ENCODE measurements at places on chromosomes 3 and 15.

GRCh38 chr3:182138393-182138792 lies 426.7 kb downstream of the SOX2 start:
- no peak for DNase-seq

DNA sequence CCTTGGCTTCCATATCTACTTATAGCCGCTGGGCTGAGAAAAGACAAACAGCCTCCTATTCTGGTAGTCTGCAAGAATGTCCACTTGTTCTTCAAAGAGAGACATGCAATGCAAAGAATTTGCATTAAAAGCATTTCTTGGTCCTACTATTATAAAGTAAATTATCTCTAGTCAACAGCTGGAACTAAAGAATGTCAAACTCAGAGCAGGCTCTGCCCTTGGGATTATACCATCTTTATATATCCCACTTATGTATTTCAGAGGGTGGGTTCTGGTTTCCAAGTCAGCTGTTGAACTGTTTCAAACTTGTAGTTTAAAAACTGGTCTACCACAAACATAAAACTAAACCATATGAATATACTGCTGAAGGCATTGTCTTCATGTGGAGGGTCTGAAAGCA lies 7.0 kb upstream of the ACTC1 start:
- DNase-seq: no peak

DNA sequence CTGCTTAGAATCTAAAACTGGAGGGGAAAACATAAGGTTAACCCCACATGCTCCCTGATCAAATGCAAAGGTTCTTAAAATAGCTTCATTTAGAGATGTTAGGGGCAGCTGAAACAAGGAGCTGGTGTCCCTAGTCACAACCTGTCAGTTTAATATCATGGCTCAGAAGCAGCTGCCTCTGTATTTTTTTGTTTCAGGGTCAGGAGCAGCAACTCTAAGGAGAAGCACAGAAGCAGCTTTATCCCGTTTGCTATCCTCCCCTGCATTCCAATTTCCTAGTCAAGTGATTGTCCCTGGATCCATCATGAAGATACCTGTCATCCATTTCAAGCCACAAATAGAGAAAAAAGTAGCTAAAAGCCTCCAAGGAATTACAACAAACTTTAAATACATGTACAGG lies 4.1 kb downstream of the FILIP1L start:
- no peak for DNase-seq

GRCh38 chr3:191696348-191696747 lies 235.4 kb downstream of the PYDC2 start:
- DNase-seq: no peak

GRCh38 chr3:197258168-197258755 lies 40.1 kb downstream of the DLG1 start:
- DNase-seq: no peak

GRCh38 chr3:52710512-52710911 lies 4.6 kb downstream of the SPCS1 start:
- no peak for DNase-seq

GRCh38 chr3:4045756-4046155 lies 246.5 kb downstream of the LRRN1 start:
- no peak for DNase-seq
